NCI-H524 treated with DMSO at 0.1 percent for 48 hours (cell line): ENCODE measurements at places on chromosomes 5 and 9.

DNA sequence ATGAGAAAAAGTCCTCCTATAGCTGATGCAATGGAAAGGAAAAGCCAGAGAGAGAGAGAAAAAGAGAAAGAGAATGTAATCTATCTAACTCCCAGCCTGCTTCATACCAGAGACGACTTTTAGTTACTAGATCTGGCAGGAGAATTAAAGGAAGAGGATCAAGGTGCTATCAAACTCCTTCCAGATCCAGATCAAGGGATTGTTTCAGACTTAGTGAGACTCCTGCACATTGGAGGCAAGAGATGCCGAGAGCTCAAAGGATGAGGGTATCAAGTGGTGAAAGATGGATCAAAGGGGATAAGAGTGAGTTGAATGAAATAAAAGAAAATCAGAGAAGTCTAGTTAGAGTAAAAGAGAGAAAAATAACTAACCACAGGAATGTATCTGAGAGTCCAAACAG is 478.6 kb downstream of the KIF4B start:
- no peak for DNase-seq

GRCh38 chr9:26169708-26170107 is 491.5 kb upstream of the TUSC1 start:
- DNase-seq = no peak

DNA sequence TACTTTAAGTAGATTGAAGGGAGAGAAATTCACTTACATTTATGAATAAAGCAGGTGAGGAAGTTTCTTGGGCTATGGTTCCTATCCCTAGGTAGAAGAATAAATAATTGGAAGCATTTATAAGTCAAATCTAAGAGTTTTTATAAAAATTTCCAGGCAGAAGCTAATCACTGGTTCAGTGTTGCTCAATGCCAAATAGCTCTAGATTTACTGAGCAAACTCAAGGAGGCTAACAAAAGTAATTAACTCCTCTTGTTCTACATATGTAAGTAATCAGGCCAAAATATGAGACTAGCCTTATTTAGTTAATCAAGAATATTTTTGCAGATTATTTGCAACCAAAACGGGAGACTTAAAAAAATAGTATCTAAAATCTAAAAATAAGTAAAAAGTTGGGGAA is 472.3 kb downstream of the PLK2 start:
- DNase-seq = no peak

DNA sequence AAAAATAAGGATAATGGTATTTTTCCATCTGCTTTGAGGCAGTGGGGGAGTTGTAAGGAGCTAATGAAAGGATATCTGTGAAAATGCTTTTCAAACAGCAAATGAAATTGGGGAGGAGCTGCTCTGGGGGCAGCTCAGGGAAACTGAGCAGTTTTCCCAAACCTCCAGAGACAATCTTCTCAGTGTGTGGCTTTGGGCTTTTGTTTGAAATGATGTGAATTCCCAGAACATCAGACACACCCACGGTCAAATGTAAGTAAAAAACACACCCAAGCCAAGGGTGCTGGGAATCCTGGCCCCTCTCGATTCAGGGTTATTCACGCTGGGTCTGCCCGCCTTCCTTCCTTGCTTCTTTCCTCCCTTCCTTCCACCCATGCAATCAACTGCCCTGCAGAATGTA is 512.6 kb downstream of the BNC2 start:
- DNase-seq = no peak

DNA sequence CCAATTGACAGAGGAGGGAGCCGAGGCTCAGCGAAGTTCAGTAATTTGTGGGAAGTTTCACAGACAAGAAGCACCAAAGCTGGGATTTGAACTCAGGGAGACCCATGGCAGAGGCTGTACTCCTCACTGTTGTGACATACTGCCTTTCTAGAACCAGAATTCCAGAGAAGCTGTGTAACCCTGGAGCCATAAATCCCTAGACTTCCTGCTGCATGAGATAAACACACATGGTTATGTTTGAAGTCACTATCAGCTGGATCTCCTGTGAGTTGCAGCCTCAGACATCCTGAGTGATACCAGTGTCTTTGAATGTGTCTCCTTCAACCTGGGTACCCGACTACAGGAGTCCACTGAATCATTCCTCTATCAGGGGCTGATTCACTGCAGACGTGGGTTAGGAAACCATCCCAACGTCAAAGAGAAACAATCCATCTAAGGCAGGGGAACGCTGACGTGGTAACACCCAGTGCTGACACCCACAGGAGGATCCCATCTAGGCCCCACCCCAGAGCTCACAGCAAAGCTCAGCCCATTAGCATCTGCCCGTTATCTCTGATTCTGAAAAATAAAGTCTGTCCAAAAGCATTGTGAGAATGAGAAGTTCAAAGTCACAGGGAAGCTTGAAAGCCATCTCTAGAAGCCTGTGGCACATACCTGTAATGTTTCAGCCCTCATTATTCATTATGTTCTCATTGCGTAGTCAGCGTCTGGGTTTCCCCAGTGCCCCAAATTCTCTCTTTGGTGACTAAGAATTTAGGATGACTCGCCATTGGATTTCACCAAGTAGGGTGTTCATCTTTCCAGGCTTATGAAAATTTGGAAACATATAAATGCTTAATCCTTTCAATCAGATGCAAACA is 36.3 kb upstream of the BASP1 start:
- no peak for DNase-seq
